ENCODE measurements at places on chromosomes 12 and 14. TPM values are rescaled to one million over a fixed set of nuclear protein-coding genes. Genes with fewer than 3 reads are reported as not detected.
A peak's percentile ranks its signal among the peaks of the same experiment; 100 is the strongest.

ITFG2 gene
- 67.8 TPM for polyA plus RNA-seq

SERPINA5 gene
- 9.1 TPM for polyA plus RNA-seq

FOXN4 gene
- 0.92 TPM for polyA plus RNA-seq

PZP gene
- polyA plus RNA-seq = 0.53 TPM

C1RL gene
- 39.2 TPM for polyA plus RNA-seq

SRGAP1 gene
- 26.5 TPM for polyA plus RNA-seq

CPM gene
- polyA plus RNA-seq = 29.2 TPM

- no peak for DNase-seq
Observed at GRCh38 chr12:110590806-110591326, 7.7 kb upstream of the PPTC7 start.

- no peak for DNase-seq
Observed at GRCh38 chr12:93729934-93730333, 52.8 kb downstream of the CRADD start.

- no peak for DNase-seq
Observed at GRCh38 chr12:33180918-33181317, 258.7 kb downstream of the SYT10 start.

DNA sequence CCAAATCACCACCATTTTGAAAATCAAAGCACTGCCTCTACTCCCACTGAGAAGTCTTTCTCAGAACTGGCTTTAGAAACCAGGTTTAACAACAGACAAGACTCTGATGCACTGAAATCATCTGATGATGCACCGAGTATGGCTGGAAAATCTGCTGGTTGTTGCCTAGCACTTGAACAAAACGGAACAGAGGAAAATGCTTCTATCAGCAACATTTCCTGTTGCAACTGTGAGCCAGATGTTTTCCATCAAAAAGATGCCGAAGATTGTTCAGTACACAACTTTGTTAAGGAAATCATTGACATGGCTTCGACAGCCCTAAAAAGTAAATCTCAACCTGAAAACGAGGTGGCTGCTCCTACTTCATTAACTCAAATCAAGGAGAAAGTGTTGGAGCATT lies 115.0 kb upstream of the NPAS3 start:
- no peak for DNase-seq

DNA sequence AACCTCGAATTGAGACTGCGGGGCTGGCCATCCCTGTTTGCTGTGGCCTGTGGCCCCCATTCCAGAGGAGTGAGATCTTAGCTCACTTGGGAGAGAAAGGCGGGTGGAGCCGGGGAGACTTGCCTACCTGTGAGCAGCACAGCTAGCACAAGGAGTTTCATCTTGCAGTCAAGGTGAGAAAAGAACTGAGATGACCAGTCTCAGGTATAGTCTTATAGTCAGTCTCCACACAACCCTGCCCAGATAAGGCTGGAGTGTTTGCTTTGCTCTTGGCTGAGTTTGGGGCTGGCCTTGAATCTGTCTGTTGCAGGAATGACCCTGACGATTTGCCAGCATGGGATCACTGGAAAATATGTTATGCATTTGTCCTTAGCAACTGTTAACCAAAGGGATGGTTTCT lies at the start of gene PLA2G1B:
Gene PLA2G1B (minus strand): TSS at position 187 of the 400 bp plus-strand sequence. CDS start 26 bp downstream, at position 161.
- DNase-seq = no peak

DNA sequence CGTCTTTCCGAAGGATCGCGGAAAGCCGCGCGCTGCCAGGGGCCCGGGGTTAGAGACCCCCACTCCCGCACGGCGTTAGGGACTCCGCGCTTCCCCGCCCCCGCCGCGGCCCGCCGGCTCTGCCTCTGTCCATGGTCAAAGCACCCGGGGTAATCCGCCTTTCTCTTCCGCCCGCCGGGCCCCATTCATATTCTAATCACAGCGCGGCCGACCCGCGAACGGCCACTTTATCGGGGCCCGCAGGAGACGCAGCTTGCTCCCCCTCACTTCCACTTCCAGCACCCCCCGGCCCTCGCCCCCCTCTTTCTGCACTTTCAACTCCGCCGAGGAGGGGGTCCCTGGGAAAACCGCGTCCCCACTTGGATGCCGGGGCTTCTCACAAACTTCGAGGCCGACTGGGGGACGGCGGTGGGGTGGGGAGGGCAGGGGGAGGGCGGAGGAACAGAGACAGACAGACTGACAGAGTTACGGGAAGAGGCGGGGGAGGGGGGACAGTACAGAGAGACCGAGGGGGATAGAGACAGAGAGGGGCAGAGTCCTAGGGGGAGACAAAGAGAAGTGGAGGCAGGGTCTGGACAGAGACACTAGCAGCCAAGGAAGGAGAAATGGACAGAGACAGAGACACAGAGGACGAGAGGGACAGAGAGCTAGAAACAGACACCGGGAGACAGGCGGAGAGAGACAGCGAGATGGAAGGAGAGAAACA lies 1.1 kb upstream of the RFX4 start:
- no peak for DNase-seq

GRCh38 chr12:53292426-53292825 lies 2.9 kb upstream of the PFDN5 start:
- DNase-seq = no peak

DNA sequence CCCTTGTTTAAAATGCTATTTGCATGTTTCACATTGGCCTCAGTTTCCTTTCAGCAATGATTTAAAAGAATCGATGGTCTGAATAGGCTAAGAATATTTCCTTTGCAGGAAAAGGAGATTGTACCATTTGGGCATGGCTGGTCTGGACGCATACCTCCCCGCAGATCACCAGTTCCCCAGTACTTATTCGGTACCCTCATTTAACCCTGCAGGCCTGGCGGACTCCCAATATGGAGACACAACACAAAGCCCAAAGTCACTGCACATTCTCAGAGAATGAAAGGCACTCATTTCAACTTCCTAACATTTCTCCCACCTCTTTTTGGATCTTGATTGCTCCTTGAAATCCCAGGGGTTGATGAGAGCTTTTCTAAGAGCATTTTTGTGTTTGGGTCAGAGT lies 152.9 kb downstream of the GCH1 start:
- DNase-seq = no peak

DNA sequence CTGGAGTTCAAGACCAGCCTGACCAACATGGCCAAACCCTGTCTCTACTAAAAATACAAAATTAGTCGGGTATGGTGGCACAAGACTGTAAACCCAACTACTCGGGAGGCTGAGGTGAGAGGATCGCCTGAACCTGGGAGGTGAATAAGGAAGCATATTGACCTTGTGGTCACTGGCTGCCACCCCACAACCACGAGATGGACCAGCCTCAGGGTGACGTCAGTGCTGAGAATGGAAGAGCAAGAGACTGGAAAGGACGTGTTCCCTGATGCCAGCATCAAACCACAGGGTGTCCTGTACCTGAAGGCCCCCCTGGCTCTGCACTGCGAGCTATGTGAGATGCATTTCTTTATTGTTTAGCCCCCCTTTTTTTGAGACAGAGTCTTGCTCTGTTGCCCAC lies 45.9 kb upstream of the BDKRB2 start:
- no peak for DNase-seq

GRCh38 chr12:55060470-55060869 lies 40.7 kb downstream of the NEUROD4 start:
- DNase-seq = no peak

- peak; percentile 44 for DNase-seq
Observed at GRCh38 chr12:8108808-8109398, 14.5 kb upstream of the CLEC4A start.

GRCh38 chr14:50047274-50047676 lies 69.1 kb downstream of the VCPKMT start:
- no peak for DNase-seq

GRCh38 chr12:22231836-22232235 lies 102.7 kb downstream of the ST8SIA1 start:
- DNase-seq = no peak

DNA sequence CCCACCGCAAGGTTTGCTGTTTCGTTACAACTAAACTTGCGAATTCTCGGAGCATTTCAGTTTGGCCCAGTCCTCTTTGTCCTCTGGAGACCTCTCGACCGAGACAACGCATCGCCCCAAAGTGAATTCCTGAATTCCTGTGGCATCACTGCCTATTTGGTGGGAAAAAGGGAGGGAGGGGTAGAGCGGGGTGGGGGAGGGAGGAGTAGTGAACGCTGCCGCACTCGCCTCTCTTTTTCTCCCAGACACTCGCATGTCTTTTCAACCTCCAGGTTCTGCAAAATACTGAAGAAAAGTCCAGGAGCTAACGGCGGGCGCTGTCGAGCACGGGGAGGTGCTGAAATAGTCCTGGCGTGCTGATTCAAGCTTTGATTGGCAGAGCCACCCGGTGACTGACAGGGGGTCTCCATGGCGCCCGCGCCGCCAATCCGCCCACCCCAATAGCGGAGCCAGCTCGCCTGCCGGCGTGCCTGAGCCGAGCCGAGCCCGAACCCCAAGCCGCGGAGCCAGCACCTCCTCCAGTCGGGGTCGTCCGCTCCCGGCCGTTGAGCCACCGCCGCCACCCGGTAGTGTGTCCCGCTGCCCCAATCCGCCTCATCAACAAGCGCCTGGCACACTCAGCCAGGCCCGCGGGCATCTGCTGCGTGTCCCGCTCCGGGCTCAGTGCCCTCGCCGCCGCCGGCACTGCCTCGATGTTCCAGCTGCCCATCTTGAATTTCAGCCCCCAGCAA lies at the start of gene SIX6:
Gene SIX6 (plus strand): TSS at position 440 of the 731 bp plus-strand sequence. CDS start 253 bp downstream, at position 693.
- DNase-seq = no peak

Data from left renal pelvis (tissue), 4 donors.